ENCODE measurements at places on chromosomes 7 and 10. TPM values are rescaled to one million over a fixed set of nuclear protein-coding genes. Genes with fewer than 3 reads are reported as not detected.

SPDYE5 gene
- total RNA-seq = not detected

EIF5AL1 gene
- 0.54 TPM for total RNA-seq

DNA sequence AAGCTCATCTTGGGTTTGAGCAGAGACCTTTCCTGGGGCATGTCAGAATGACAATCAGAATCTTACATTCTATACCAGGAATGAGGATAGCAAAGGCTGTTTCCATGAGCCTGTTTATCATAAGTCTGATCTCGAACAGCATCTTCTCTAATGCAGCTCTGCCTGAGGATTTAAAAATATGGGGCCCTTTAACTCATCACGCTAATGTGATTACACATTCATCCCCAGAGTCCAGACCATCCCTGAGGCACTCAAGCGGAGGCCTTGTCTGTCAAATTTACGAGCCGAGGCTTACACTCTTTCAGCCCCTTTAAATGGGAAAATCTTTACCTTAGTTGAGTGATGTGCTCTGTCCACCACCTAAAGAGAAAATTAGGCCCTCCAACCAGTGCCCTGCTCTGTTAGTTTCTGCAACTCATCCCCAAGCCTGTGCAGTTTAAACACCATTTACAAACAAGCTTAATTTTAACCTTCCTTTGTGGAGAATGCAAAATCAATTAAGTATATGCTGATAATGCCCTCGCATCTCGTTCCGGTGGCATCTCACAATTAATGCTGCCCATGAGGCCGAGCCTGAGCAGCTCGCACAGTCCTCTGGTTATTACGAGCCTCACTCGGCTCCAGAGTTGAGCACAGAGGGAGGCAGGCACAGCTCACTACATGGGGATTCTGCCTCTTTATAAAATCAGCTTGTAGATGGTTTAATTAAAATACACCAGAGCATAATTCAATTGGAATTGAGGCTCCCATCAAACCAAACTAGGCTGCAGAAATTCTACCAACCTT is 16.0 kb downstream of the CHST15 start:
- no peak for DNase-seq

- DNase-seq = no peak
Observed at GRCh38 chr10:35561715-35562114, 43.4 kb upstream of the GJD4 start.

- peak; percentile 32 for DNase-seq
Observed at GRCh38 chr7:95772771-95773581, 622 bp downstream of the DYNC1I1 start.

DNA sequence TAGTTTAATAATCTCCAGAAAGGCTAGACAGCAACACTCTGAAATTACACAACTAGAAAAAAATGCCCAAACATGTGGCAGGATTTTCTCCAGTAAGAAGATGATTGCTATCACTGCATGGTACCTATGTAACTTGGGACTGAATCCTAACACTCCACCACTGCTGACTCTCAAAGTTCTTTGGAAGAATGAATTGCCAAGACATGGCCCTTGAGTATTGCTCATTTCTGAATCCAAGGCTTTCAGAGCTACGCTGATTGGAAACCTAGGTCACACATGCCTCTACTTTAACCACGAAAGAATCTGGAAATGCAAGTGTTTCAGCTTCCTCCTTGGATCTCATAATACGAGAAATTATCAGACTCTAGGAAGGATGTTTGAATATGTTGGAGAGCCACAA is 167.5 kb upstream of the CELF2 start:
- DNase-seq = no peak

HOXA3 gene
- total RNA-seq = 12.4 TPM

- DNase-seq = no peak
Observed at GRCh38 chr7:37394158-37394557, 54.5 kb downstream of the ELMO1 start.

GRCh38 chr10:69222157-69223027 is 2.3 kb downstream of the HKDC1 start:
- peak; percentile 86 for DNase-seq

VSTM2A gene
- total RNA-seq = not detected

DNA sequence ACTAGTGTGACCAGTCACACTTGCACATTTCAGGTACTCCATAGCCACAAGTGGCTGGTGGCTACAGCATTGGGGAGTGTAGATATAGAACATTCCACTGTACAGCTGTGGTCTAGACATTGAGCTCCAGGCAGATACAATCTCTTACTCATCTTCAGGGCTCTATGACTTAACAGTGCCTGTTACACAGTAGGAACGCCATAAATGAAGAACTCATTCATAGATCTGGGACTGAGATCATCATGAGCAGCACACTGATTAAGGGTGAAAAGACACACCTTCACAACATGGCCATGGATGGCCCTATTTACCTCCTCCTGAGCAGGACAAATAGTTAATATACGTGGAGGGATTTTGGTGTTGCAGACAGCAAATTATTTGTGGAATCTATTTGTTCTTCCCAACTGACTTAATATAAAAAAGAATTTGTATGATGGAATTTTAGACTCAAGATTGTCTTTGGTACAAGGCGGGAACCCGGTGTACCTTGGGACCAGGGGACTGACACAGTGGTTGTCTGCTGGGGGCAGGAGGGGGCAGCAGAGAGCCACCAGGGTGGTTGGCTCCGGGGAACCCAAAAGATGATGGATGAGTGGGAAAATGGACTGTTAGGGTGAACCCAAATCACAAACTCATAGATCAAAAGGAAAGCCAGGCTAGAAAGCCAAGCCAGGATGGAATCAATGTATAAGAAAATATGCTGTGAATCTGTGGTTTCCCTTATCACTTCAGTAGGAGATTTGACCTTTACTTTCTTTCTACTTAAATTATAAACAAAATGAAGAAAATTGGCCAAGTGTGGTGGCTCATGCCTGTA is 24.3 kb upstream of the CPA2 start:
- peak; percentile 85 for DNase-seq

DNA sequence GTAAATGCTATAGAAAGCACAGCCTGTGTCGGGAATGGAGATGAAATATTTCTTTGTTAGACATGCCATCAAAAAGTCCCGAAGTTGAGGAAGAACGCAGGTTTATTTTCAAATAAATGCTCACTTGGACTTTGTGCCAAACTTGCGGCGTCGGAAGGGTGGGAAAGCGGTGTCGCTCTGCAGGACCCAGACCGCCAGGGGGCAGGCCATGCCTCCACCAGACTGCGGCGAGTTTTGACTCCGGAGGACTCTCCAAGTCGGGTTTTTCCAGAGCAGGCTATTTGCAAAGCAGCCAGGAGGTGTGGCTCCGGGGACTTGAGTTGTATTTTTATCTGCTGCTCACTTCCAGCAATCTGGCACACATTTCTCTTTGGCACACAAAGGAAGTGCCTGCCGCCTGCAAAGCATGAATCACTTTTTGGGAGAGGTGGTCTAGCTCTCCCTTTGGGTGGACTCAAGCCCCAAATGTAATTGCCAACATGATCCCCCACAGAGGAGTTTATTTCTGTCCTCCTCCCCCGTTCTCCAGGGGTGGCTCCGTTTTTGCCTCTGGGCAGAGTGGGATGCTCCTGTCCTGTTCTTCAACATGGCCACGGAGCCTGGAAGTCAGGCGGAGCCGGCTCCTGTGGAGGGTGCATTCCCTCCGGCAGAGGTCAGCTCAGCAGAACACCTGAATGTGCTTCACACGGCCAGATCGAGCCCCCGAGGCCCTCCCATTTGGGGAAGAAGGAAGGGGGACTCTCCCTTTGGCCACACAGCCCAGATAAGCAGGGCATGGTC is 82.3 kb upstream of the GPR26 start:
- DNase-seq = peak; percentile 85

GRCh38 chr7:24732646-24733413 is 24.4 kb downstream of the GSDME start:
- DNase-seq = peak; percentile 61

DNA sequence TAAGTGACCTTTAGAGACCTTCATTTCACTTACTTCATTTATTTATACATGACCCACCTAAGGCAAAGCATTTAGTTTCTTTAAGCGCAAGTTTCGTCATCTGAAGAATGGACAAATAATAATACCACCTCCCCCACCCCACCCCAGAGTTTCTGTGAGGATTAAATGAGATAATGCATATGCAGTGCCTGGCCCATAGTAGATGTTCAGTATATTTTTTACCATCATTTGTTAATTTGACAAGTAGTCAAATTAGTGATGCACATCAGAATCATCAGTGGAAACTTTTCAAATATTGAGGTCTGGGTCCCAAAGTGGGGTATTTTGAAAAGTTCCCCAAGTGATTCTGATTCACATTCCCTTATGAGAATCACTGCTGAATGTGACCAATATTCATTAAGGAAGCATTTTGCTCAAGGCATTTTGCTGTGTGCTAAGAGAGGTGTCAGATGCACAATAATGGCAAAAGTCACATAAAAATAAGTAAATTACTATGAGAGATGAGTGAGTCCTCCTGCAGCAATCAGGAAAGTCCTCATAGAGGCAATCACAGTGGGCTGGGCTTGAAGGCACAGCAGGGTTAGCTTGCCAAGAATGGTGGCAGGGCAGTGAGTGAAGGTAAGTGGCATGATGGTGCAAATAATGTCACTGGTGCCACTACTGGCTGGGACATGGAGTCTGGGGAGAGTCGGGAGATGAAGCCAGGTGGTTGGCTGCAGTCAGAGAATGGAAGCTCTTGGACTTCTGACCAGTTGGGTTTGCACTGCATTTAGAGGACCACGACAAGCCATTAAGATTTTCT is 244.1 kb downstream of the PTEN start:
- DNase-seq = no peak

GRCh38 chr10:26779176-26779860 is 81.4 kb downstream of the ABI1 start:
- DNase-seq = no peak

DNA sequence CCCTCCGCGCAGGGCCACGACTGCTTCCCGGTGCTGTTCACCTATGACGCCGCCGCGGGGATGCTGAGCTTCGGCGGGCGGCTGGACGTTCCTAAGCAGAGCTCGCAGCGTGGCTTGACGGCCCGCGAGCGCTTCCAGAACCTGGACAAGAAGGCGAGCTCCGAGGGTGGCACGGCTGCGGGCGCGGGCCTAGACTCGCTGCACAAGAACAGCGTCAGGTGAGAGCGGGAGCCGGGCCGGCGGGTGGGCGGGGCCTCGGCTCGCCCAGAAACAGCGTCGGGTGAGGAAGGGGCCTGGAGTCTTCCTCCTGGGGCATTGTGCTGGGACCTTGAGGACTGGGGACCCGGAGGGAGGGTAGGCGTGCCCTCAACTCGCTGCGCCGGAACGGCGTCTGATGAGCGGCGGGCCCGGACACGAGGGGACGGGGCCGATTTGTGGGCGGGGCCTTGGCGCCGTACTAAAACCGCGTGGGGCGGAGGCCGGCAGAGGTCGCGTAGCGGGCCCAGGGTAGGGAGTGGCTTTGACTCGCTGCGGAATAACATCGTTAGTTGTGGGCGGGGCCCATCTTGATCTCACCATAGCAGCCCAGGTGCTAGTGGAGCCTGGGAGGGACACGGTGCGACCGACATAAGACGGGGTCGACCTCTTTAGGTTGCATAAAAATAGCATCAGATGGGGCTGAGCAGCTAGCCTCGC is 15.6 kb downstream of the PDAP1 start:
- DNase-seq = no peak

- no peak for DNase-seq
Observed at GRCh38 chr10:126734967-126735366, 64.5 kb upstream of the C10orf90 start.

- DNase-seq = peak; percentile 35
Observed at GRCh38 chr7:92691578-92691977, 101.4 kb upstream of the FAM133B start.

- DNase-seq = no peak
Observed at GRCh38 chr7:3302681-3303320, 1.7 kb downstream of the SDK1 start.

GRCh38 chr10:88920986-88921593 is 31.5 kb downstream of the ACTA2 start:
- no peak for DNase-seq

DNA sequence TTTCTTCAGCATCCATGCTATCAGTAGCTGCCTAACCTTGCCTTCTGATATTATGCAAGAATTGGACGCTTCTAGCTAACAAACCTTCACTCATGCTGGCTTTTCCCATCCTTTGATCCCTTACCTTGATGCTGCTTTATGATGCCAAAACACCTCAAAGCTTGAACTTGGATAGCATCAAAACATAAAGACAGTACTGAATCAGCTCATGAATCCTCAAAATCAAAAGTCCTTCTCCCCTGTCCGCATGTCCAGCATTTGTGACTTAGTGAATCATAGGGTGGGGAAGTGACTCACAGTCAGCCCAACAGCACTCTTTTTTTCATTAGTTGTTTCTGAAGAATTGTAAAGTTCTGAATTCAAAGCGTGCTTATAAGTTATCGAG is 89.5 kb upstream of the PIK3CG start:
- DNase-seq = peak; percentile 87

SKIDA1 gene
- total RNA-seq = 1.3 TPM

DNA sequence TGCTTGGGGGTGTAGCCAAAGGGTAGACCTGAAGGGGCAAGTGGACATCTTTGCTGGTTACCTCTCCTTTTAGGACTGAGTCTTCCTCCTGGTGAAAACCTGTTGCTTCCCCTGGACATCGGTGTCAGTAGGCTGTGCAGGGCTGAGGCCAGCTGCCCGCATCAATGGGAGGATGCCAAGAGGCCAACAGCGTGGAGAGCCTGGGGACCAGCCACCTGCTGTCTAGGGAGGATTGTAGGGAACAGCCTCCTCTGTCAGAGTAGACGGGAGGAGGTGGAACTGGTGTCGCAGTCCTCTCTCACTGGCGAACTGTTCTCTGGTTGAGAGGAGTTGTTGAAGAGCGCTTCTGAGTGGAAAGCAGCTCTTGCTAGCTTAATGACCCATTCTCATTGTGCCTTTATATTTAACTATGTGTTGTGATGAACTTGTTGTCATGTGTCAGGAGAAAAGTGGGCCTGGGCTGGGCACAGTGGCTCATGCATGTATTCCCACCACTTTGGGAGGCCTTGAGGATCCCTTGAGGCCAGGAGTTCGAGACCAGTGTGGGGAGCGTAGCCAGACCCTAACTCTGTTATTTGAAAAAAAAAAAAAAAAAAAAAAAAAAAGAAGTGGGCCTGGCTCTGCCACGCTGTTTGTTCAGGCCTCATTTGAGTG is 1.8 kb downstream of the SUFU start:
- DNase-seq = no peak

Measured in Daoy (cell line).